ENCODE measurements at places on chromosomes 3 and 15.

DNA sequence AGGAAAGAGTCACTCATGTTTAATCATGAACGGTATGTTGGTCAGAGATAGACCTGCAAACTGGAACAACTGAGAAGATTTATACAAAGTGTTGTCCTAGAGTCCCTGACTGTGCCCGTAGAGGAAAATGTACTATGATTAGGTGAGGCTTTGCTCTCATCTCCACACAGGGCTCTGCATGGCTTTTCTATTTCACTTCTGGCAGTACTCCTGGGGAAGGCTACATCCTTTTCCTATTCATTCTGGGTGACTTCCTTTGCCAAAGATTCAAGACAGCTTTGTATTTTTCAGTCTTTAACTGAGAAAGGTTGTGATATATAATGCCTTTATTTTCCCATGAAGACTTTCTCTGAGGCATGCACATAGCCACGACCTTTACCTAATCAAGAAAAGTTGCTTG is 414.7 kb downstream of the ZBTB20 start:
- no peak for DNase-seq

- DNase-seq, result no peak
Measured at GRCh38 chr3:105401691-105402149, 35.0 kb downstream of the ALCAM start.

- DNase-seq, result peak; percentile 14
Measured at GRCh38 chr3:97823046-97824004, 1.5 kb downstream of the CRYBG3 start.

GRCh38 chr15:97561529-97561928 is 399.0 kb upstream of the ARRDC4 start:
- no peak for DNase-seq

Data from trophoblast cell (in vitro differentiated cells and primary cell).